ENCODE measurements at places on chromosomes 11 and 22.

DNA sequence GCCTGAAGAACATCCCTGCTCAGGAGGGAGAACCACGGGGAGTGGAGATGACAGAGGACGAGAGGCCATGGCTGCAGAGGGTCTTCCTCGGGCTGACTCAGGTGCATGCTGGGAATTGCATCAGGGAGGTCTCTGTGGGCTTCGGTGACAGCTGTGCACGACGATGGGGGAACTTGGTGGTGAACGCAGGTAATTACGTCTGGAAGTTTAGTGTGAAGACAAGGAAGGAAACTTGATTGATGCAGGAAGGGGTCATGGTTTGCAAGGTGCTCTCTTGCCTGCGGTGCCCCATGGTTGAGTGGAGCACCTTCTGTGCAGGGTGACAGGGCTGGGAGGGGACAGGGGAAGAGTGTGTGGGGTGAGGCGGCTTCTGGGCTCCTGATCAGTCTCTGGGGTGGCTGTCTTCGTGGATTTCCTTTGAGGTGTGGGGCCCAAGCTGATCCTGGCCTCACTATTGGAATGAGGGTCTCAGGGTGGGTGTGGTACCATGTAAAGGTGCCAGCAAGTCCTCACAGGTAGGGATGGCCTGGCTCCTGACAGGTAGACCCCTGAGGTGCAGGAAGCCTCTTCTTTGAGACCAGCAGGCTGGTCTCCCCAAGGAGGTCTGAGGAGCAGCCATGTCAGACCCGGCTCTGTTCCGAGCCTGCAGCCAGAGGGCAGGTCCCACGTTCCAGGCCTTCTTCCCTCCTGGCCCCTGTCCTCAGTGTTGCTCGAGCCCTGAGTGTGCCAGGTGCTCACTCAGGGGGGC, 1020.1 kb downstream of the TBC1D22A start:
- no peak for DNase-seq

GRCh38 chr11:28838741-28839140, 730.6 kb downstream of the METTL15 start:
- DNase-seq, result no peak

DNA sequence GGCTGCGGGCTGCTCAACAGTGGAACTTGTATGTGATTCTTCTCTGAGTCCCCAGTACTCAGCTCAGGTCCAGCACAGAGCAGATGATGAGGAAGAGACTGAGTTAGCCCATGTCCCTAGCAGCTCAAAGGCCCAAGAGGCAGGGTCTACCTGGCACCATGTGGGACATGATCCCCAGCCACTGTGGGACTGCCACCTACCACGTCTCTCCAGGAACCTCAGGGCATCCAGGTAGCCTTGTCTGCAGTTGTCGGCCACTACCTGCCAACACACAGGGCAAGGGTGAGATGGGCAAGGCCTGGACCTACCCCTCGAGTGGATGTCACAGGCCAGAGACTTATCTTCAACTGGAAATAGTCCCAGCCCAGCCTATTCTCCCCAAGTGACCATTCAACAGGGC, 4.4 kb downstream of the PNPLA5 start:
- no peak for DNase-seq

GRCh38 chr11:33434294-33434693, 177.1 kb downstream of the HIPK3 start:
- no peak for DNase-seq

- no peak for DNase-seq
Observed at GRCh38 chr11:111417011-111417765, 38.1 kb upstream of the POU2AF1 start.

DNA sequence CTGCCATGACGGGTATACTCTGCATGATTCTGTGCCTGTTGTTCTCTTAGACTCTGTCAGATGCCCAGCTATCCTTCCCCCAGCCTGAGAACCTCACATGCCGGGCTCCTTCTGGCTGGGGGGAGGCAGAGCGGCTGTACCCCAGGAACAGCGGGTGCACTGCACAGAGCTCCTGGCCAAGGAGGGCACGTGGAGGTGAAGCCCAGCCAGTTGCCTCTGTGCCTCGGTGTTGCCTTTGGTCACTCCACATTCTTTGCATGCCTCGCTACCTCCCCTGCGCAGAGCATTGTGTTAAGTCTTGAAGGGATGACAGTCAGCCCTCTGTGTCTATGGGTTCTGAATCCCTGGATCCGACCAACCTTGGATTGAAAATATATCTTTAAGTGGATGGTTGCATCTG, 77.7 kb downstream of the FEZ1 start:
- DNase-seq, result no peak

- DNase-seq, result no peak
Observed at GRCh38 chr11:78291503-78292108, 102.9 kb downstream of the USP35 start.
